ENCODE measurements at places on chromosomes 4 and X.

DNA sequence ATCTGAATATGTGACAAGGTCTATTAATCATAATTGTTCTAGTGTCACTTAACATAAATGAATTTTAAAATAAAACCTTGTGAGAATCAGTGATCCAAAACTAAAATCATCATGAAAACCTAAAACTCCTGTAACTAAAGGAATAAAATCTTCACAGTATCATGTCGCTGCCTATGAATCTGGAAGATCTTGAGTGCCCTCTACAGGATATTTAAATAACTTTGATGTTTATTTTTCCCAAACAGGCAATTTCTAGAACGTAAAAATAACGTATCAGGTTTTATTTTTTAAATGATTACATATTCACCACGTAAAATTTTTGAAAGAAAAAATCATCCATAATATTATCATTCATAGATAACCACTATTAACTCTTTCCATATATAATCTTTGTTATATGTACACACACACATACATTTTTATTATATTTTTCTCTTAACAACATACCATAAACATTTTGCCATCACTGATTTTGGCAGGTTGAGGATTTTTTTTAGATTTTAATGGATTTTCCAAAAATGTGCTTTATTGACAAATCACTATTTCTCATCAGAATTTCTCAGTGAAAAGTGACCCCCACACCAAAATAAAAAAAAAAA lies 79.6 kb downstream of the COMMD8 start:
- no peak for DNase-seq

GRCh38 chrX:103739421-103739820 lies 28.7 kb downstream of the TMEM31 start:
- DNase-seq, result no peak

- DNase-seq, result no peak
These were observed 33.5 kb downstream of the MED28 start for GRCh38 chr4:17647927-17648326.

DNA sequence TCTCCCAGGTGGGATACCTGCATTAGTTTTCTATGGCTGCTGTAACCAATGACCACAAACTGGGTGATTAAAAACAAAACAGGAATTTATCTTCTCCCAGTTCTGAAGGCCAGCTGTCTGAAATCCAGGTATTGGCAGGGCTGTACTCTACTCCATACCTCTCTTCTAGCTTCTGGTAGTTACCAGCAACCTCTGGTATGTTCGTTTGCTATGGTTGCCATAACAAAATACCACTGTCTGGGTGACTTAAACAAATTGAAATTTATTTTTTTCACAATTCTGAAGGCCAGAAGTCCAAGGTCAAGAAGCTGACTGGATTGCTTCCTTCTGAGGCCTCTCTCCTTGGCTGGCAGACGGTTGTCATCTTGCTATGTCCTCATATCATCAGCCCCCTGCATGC lies 642.1 kb upstream of the TENM3 start:
- no peak for DNase-seq

- no peak for DNase-seq
These were observed 209.8 kb upstream of the NDST4 start for GRCh38 chr4:115323106-115323707.

DNA sequence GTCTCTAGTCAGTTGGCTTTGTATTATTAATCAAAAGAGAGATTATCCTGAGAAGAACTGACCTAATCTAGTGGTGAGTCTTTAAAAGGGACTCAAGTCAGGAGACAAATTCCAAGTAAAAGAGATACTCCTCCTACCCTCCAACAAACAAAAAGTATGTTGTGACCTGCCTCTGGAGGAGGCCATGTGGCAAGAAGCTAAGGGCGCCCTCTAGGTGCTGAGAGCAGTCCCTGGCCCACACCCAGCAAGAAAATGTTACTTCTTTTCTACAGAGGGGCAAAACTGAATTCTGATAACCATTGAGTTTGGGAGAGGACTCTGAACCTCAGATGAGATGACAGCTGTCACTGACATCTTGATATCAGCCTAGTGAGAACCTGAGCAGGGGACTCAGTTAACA lies 953.6 kb upstream of the AGA start:
- DNase-seq, result no peak

- DNase-seq, result no peak
These were observed 15.2 kb downstream of the RUFY3 start for GRCh38 chr4:70737006-70737405.

DNA sequence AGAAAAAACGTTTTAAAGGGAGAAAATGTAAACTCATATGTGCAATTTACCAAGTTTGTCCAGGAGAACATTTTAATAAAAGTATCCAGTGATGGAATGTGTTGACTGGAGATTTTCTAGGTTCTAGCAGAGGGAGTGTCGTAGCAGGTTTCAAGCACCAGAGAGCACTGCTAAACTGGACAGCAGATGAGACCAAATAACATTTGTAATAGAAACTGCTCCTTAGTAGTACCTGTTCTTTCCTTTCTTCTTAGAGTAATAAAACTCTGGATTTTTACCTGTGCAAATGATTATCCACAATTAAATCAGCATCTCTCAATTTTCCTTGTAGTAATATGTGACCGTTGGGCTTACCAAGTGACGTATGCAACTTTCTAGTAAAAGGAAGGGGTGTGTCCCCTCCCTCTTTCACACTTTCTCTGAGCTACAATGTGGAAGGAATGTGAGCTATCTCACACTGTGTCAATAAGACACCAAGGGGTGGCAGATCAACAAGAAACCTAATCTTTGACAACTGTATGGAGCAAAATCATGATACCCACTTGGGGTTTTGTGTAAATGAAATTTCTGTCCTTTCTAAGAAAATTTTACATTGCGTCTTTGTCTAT lies 9.5 kb downstream of the HPGDS start:
- no peak for DNase-seq

All from hematopoietic multipotent progenitor cell treated with erythropoietin and hydrocortisone succinate and interleukin-3 and kit ligand, for 17 days (in vitro differentiated cells).